ENCODE measurements at places on chromosomes 1 and 21.

DNA sequence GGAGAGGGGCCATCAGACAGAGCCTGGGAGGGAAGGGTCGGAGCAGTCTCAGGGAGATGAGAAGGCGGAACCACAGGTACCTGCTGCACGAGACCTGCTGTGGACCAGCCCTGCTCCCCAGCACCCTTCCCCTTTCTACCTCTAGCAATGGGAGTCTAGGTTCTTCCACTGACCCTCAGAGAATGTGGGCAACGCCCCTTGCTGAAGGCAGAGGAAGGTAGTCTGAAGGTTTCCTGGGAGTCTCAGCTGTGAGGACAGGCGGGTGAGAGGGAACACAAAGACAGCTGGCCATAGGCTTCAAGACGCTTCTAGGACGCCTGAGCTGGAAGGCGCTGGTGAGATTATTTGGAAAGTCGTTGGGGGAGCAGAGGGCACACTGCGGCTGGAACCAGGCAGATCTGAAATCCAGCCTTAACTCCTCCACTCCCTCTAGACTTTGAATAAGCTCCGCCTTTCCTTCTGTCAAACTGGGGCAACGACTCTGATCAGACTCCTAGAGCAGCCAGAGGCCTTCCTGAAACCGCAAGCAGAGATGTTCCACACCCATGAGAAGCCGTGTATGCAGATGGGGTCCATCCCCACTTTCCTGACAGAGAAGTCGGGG is 18.1 kb downstream of the SLC45A3 start:
- DNase-seq, result no peak

DNA sequence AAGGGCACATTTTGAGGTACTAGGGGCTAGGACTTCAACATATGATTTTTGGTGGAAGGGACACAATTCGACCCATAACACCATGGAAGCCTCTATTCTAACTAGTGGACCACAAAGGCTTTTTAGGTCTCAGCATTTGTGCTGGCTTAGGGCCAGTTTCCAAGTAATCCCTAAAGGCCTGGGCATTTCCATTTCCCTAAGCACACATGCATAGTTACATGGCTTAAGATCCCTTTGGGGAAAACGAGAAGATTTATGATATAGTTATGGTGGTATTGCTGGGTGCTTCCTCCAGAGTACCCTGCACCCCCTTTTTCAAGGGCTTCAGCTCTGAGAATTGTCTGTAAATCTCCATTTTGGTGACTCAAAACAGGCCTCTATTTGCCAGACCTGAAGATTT is 28.2 kb upstream of the TMEM54 start:
- DNase-seq, result no peak

DNA sequence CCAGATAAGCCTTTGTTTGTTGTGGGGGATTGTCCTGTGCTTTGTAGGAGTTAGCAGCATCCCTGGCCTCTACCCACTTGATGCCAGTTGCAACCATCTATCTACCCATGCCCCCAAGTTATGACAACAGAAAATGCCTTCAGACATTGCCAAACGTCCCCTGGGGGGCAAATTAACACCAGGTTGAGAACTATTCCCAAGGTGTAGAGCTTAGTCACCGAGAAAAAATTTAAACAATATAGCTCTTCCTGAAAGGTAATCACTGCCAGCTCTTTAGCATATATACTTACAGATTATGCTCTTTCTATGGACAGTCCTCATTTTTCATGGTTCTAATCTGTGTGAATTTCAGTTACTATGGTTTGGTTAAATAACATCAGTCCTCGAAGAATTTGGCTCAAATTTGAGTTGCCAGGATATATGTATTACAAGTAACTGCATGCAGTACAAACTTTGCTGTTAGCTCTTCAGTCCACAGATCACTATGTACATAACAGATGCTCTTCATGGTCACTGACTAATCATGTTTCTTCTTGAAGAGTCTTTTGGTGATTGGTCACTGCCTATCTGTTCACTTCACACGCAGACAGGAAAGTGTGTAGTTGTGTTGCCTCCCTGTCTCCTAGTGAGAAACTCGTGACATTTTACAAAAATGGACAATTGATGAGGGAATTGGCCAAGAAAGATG is 25.2 kb downstream of the MAPKAPK2 start:
- DNase-seq, result no peak

GRCh38 chr1:242205622-242206489 is 207.0 kb upstream of the MAP1LC3C start:
- DNase-seq, result no peak

GRCh38 chr1:99677416-99677815 is 31.5 kb downstream of the PALMD start:
- DNase-seq, result no peak

DNA sequence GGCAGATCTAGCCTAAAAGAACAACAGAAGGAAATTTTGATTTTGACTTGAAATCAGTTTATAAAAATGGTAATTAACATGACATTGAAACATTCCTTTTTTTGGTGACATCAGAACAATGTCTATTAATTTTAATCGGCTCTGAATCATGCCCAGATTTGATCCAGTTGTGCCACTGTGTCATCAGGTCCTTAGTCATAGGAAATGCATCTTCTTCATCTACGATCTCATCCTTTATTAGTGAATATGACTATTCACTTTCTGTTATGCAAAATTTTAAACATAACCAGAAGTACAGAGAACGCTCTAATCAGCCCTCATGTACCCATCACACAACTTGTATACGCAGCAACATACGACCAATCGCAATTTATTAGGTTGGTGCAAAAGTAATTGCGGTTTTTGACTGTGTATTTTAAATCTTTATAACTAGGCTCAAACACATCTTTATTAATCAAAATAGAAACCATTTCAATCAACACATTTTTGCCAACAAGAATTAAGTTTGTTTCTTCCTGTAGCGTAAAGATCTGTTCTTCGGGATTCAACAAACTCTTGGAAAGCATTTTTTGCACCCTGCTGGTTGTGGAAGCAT is 40.3 kb upstream of the TLR5 start:
- no peak for DNase-seq

DNA sequence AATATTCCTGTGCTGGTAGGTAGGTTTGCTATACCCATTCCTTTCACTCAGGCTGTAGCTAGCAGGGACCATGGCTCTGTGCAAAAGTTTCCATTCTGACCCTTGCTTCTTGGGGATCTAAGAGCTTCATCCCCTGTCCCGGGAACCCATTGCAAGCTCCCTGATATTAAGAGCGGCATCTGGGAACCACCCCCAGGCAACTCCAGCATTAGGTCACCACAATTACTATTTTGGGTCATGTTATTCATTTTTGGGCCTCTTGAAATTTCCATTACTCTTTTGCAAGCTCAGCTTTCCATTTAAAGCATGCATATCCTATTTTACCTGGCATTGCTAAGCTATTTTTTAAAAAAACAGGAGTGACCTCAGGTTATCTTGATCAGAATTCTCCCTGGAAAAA is 22.1 kb upstream of the ACTRT2 start:
- no peak for DNase-seq

DNA sequence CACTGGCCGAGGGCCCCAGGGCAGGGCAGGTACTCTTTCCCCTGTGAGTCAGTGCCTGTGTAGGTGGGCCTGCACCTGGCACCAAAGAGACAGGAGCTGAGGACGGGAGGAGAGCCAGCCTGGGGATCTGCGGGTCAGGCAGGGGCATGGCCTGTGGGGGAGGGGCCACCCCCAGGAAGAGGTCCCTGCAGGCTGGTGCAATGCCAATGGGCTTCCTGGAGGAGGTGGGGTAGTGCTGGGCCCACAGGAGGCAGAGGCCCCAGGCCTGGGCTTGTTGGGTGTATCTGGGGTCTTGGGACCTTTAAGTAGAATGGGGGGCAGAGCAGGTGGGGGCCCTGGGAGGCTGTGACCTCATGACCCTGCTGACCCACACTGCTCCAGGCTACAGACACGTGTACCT is 23.2 kb downstream of the PLCH2 start:
- DNase-seq, result no peak

DNA sequence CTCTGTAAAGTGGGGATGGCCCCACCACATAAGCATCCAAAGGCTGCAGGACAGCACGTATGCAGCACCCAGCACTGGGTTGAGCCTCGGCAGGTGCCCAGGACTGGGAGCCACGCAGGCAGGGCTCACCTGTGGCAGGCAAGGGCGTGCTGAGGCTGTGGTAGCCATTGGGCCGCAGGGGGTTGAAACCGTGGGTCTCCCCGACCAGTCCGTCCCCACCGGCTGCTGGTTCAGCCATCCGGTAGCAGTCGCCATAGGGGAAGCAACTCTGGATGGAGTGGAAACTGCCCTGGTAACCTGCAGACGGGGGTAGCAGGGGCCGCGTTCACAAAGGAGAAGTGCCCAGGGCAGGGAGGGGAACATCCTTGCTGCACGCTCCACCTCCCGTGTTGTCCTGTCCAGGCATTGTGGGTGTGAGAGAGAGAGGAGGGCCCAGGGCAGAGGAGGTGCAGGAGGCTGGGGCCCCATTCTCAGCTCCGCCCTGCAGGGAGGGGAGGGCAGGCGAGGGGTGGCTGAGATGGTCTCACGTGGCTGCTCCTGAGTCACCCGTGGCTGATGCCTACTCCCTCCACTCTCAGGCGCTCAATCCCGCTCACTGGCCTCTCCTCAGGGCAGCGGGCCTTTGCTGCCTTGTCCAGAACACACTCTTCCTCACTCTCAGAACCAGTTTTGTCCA is 49.9 kb downstream of the DMRTB1 start:
- no peak for DNase-seq

DNA sequence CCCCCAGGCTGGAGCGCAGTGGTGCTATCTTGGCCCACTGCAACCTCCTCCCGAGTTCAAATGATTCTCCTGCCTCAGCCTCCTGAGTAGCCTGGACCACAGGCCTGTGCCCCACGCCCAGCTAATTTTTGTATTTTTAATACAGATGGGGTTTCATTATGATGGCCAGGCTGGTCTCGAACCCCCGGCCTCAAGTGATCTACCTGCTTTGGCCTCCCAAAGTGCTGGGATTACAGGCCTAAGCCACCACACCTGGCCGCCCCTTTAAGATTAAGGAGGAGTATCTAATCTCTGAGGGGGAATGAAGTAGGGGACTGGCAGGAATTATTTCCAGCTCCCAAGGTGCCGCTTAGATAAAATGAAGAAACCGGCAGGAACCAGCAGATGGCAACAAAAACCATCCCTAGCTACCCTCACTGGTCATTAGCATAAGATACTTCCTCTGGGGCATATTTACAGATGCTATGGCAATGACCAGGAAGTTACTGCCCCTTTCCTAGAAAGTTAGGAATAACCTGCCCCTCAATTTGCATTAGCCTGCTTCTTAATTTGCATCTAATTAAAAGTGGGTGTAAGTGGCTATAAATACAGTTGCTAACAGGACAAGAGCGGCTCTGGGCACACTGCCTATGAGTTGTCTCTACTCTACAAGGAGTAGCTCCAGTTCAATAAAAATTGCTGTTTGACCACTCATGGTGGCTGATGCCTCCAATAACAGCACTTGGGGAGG is 7.1 kb upstream of the NSUN4 start:
- DNase-seq, result no peak

All from NCI-H1930 (cell line).